ENCODE measurements at places on chromosomes 6 and 20.

GRCh38 chr20:58518896-58519593, 3.8 kb upstream of the APCDD1L start:
- no peak for DNase-seq

- DNase-seq = no peak
Measured at GRCh38 chr6:157707576-157707975, 115.5 kb upstream of the SNX9 start.

DNA sequence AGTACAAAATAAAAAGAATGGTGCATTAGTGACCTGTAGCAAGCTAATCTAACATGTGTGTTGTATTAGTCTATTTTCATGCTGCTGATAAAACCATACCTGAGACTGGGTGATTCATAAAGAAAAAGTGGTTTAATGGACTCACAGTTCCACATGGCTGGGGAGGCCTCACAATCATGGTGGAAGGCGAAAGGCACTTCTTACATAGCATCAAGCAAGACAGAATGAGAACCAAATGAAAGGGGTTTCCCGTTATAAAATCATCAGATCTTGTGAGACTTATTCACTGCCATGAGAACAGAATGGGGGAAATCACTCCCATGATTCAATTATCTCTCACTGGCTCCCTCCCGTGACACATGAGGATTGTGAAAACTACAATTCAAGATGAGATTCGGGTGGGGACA, 45.4 kb upstream of the AIG1 start:
- no peak for DNase-seq

DNA sequence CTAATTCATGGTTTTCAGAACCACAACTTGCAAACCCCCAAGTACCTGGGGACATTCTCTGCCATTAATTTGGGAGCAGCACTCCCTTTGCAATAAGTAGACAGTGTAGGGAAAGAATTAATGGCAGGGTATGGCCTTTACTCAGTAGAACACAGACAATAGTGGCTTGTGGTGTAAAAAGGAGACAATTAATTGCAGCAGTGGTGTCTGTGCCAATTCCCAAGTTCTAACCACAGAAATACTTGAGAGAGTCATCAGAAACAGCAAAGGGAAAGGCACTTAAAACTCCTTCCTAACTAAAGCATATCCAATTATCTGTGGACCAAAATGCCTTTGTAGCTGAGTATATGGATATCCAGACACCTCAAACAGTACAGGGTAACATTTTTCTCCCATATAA, 257.6 kb upstream of the POU3F2 start:
- no peak for DNase-seq

GRCh38 chr20:4844325-4844724, 122.6 kb downstream of the PRND start:
- no peak for DNase-seq

GRCh38 chr6:75149696-75150095, 56.2 kb downstream of the COL12A1 start:
- no peak for DNase-seq

DNA sequence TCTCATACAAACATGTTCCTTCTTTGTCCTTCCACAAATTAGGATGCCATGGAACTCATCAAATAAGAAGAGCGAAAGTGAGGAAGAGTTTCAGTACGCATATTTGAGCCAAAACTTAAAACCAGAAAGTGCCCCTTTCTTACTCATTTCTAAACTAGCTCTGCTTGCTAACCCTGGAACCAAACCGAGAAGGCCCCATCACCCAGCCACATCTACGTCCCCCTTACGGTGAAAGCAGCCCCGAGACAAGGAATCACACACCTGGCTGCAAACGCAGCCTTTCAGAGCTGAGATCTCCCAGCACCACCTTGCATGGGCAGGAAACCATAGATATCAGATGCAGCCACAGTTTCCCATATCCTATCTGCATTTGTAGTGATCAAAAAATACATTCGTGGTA, 28.5 kb downstream of the TRERF1 start:
- peak; percentile 72 for DNase-seq

- DNase-seq = no peak
Measured at GRCh38 chr20:49184691-49185070, 3.5 kb downstream of the STAU1 start.

GRCh38 chr6:47093169-47093568, 51.0 kb upstream of the ADGRF1 start:
- no peak for DNase-seq

GRCh38 chr6:56570413-56571359, 72.0 kb downstream of the DST start:
- no peak for DNase-seq

- DNase-seq = no peak
Measured at GRCh38 chr6:53287336-53288225, 61.2 kb downstream of the ELOVL5 start.

- no peak for DNase-seq
Measured at GRCh38 chr20:49785852-49786175, 26.8 kb upstream of the SLC9A8 start.

DNA sequence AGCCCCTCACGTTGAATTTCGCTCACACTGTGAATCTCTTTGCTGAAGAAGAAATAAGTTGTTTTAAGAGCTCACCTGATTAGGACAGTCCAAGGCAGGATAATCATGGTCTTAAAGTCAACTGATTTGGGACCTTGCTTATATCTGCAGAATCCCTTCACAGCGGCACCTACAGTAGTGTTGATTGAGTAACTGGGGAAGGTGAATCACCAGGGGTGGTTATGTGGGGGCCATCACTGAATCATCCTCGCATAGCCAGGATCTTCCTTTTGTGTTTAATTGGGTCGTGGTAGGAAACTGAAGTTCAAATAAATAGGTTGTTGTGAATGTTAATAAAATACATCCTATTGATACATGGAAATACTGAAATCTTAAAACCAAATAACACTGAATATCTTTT, 20.2 kb upstream of the MICA start:
- DNase-seq = no peak

DNA sequence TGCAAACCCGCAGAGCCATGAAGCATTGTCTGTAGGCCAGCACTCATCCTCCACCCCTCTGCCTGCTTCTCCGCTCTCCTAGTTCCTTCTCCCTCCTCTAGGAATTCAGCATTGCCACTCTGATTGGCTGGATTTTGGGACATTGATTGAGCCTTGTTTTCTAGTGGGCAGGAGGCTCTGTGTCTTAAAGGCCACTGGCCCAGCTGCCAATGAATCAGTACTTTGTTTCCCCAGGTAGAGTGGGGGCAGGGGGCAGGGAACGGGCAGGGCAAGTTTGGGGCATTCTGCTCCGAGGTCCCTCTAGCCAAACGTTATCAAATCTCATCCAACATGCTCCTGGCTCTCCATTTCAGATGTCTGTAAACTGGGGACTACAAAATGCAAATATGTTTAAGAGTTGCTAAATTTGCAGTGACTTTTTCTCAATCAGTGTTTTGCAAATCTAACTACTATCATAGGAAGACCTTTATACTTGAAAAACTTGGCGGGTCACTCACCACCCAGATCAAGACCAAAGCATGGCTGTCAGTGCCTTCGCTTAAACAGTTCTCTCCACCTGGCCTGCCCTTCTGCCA, 10.4 kb upstream of the BPI start:
- DNase-seq = no peak

DNA sequence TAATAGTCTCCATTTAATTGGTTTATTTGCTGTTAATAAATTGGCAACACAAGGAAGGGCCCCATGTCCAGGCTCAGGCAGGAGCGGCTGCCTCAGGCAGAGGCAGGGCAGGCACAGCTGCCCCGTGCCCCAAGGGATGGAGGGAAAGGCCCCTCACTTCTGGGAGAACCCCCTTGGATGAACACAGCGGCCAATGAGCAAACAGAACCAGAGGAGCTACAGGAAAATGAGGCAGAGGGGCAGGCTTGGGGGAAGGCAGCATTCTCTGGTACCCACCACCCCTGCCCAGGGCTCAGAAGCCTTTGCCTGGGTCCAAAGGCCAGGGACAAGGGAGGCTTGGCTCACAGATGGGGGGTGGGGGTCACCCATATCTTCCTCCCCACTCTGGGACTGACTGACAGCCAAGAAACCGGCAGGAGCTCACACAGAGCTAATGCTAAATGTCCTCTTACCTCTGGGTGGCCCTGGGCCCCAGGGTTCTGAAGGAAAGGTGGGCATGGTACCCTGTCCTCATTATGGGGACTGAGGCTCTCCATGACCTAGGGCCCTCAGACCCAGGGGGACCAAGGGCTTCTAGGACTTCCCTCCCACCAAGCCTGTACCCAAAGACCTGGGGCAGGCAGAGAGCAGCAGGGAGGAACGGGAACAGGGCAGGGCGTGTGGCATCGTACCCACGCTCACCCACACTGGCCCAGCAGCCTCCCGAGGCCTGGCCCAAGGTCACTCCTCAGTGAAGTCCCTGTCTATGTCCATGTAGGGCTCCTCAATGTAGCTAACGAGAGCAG, 47.0 kb downstream of the MYH7B start:
- DNase-seq = no peak

DNA sequence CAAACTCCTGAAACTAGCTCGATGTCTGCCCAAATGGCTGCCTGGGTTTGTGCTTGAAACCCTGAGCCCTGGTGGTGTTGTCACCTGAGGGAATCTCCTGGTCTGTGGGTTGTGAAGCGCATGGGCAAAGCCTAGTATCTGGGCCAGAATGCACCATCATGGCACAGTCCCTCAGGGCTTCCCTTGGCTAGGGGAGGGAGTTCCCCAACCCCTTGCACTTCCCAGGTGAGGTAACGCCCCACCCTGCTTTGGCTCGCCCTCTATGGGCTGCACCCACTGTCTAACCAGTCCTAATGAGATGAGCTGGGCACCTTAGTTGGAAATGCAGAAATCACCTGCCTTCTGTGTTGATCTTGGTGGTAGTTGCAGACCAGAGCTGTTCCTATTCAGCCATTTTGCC, 152.9 kb upstream of the MAP3K7 start:
- no peak for DNase-seq

DNA sequence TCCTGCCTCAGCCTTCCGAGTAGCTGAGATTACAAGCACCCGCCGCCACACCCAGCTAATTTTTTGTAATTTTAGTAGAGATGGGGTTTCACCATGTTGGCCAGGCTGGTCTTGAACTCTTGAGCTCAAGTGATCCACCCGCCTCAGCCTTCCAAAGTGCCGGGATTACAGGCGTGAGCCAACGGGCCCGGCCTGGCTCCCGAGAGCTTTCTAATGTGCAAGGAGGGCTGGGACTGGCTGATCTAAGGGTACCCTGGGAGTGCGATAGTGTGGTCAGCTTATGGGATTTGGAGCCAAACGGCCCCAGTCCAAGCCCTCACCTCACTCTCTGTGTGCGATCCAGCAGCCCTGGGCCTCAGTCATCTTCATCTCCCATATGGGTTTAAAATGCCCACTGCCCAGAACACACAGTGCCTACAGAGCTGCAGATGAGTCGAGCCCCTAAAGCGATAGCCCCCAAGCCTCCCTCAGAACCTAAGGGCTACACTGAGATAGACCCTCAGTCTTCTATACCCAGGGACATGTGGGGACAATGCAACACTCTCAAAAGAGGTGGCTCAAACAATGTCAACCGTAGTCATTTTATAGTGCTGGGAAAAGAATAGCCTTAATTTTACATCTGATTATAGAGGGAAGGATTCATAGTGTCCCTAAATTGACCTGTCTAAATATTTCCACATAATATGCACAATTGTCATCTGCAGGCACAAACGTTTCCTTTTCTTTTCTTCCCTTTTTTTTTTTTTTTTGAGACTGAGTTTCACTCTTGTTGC, 50.1 kb downstream of the SSR1 start:
- DNase-seq = no peak

DNA sequence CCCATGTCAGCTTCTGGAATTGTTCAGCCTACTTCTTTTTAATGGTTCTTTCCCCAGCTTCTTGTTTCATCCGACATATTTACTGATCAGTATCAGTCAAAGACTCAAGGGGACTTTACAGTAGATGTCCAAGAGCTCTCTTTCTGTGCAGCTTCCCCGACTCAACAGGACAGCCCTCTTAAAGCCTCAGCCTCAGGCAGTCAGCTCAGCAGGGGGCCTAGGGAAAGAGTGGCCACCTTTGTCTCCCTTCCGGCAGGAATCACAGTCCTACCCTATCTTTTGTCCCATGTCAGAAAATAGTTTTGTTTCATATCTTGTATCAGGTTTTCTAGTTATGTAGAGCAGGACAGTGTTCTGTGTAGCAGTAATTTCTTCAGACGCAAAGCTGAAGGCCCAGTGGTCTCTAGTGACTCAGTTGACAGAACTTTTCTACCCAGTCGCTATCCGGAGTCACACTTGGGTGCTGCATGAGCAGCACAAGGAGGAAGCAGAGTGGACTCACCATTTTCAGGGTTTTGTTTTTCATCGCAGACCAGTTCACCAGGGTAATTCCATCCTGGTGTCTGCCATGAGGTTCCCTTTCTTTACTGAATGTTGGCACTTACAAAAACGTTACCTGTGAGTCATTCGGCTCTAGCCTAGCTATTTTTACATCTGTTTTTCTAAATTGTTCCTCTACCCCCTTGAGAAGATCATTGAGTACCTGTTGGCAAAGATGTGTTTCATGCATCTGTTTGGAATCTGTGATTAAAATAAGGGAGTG, 47.7 kb downstream of the SPATA2 start:
- no peak for DNase-seq

GRCh38 chr20:43833511-43834395, 80.9 kb upstream of the TOX2 start:
- no peak for DNase-seq

DNA sequence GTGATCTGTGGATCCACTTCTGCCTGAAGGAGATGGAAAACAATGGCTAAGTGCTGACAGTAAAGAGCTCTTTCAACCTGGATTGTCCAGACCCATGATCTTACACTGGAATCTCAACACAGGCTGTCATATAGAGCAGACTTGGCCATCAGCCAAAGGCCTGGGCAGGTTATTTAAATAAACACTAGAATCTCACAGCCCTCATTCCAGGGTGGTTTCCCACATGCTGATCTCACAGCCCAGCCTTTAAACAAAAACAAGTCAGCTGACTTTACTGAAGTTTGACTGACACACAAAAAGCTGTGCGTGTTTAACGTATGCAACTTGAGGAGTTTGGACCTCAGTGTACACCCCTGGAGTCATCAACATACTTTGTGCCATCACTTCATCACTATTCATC, 28.4 kb downstream of the SYNDIG1 start:
- DNase-seq = no peak

- DNase-seq = no peak
Measured at GRCh38 chr6:70673601-70674000, 5.9 kb downstream of the SMAP1 start.

DNA sequence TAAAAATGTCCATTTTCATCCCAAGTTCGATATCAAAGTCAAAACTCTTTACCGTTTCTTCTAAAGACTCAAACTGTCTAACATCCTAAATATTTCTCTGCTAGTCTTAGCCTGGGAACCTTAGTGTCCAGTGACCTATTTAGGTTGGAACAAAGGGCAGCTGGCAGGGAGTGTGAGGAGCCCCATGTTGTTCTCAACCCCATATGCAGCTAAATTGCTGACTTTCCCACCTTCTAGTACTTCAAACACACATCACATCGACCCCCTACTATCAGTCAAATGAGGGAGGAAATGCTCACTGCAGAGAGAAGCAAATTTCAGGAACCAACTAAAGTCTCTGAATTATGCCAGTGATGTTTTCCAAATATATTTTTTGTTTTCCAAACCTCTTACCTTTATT, 192.6 kb upstream of the RAB32 start:
- DNase-seq = no peak

GRCh38 chr20:63831993-63832686, 1.1 kb upstream of the ZBTB46 start:
- no peak for DNase-seq

Data from activated CD8-positive, alpha-beta memory T cell treated with anti-CD3 and anti-CD28 coated beads, Interleukin-2, amount 50 U/mL, for 48 hours (primary cell).